Activated gamma-delta T cell treated with Interleukin-2 at 50 U/mL for 16 hours (primary cell): ENCODE measurements at places on chromosomes 5 and 9.

DNA sequence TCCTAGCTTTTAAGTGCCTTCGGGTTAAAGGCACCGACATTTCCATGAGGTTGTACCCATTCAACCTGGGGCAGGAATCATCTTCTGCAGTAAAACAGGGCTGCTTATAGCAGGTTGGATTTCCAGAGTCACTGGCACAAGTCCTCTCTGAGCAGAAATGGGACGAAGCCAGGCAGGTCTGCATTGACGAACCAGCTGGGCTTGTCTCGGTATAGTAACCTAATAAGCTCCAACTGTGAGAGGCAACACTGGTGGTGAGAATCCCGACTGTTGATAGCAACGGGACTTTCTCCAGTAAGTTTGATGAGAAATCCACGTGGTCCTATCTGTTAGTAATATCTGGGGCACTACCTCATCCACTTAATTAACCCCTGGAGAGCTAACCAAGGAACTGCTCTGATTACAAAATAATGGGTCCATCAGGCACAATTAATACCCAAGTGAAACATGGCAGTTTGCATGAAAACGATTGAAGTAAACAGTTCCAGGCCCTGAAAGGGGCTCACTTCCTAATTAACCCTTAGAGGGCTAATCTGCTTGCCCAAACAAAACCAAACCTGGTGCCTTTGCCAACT lies 491.0 kb upstream of the C9orf72 start:
- no peak for DNase-seq

DNA sequence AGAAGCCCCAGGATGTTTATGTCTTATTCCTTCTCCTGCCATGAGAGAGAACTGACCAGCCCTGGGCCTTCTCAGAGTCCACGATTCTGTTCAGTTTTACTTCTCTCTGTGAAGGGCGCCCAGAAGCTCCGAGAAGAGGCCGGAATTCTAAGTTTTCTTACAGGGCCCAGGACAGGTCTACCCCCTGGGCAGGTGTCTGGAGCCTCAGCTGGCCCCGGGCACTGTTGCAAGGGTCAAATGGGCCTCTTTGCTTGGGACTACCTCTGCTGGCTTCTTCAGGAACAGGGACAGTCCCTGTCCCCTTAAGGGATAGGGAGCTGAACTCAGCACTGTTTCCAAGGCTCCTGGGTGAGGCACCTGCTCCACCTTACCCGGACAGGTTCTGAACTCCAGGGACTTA lies 55.0 kb downstream of the RASGEF1C start:
- DNase-seq: no peak

- DNase-seq: no peak
Observed at GRCh38 chr9:2163231-2163885, 148.2 kb downstream of the SMARCA2 start.

- DNase-seq: no peak
Observed at GRCh38 chr5:66113160-66113559, 30.9 kb upstream of the SREK1 start.

DNA sequence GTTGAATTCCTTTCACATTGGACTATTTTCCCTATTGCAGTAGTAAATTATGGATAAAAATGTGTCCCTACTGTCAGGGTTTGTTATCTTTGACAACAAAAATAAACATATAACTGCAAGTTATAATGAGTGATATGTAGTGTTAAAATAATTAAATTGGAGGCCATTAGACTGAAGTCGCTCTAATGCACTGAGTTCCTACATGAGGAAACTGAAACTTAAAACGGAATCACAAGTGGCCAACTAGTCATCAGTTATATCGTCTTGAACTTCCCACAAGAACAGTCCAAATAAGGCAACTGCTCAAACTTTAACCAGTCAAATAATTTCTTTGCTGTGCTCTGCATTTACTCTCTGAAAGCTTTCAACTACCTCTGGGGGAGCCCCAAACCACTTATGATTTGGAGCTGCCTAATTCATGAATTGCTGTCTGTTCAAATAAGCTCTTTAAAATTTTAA lies 2.1 kb upstream of the IFT74 start:
- no peak for DNase-seq

- DNase-seq: no peak
Observed at GRCh38 chr5:177310757-177311391, 824 bp downstream of the MXD3 start.

- DNase-seq: peak; percentile 37
Observed at GRCh38 chr5:1666812-1667588, 132.6 kb downstream of the MRPL36 start.

DNA sequence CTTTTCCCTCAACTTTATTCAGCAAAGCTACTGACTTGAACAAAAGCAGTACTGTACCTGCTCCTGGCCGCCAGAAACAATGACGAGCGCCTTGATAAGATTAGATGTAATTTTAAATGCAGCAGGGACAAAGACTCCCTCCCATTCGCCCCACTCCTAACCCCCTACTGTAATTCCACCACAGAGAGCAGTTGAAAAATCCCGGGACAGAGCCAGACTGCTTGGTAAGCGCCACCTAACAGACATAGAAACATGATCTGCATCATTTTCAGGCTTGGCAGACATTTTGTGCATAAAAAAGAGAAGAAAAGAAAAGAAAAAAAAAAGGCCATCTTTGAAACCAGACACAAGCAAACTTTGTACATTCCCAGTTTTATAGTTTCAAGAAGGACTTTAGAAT lies 81.9 kb downstream of the ISL1 start:
- DNase-seq: no peak

- DNase-seq: no peak
Observed at GRCh38 chr5:16312785-16313184, 133.2 kb upstream of the MARCHF11 start.

DNA sequence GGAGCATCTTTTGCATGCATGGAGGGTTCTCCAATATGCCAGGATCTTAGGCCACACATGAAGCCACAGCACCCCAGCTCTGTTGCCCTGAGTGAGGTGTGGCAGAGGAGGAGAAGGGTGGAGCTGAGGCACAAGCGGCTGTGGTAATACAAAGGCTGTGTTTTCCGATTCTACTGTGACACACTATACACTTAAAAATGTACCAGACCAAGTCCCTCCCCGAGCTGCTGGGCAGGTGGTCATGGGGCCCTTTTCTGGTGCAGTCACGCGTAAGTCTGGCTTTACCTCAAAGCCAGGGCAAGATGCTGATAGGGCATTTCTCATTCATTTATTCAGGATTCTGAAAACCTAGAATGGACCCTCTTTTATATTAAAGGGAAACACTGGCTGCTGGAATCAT lies 3.7 kb downstream of the ADGRV1 start:
- DNase-seq: no peak

DNA sequence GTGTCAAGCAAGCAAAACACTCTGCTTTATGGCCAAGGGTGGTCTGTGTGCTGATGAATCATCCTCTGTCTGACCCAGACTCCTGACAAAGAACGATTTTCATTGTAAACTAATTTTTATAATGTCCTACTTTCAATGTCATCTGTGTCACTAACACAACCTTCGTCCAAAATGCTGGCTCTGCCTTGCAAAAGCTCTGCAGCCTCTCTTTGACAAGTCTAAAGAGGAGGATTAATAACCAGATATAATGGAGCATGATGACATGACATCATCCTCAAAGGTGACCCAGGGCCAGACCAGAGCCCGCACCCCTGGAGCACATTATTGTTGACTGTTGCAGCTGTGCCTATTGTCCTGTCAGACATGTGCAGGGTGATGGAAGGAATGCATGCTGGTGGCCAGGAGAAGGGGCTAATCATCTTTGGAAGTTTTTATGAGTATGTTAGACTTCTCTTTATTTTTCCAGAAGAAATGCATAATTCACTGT lies 589.4 kb downstream of the NR2F1-AS1 start:
- no peak for DNase-seq

- DNase-seq: no peak
Observed at GRCh38 chr5:154753792-154754191, 1.4 kb upstream of the LARP1 start.

GRCh38 chr5:14581891-14582796 lies 552 bp downstream of the OTULINL start:
- peak; percentile 83 for DNase-seq

DNA sequence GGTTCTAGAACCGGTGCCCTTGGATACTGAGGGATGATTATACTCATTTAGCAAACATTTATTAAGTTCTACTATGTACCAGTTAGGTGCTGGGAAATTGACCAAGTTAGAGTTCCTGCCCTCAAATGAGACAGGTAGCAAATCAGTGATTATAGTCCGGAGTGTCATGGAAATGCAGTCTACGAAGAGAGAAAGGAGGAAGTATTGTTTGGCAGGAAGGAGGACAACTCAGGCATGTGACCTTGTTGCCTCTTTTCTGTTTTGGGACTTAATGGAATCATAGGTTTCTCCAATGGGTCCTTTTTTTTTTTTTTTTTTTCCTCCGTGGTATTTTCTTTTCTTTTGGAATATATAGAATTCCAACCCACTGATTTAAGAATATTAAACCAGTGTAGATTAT lies 28.0 kb downstream of the OSTF1 start:
- DNase-seq: no peak

DNA sequence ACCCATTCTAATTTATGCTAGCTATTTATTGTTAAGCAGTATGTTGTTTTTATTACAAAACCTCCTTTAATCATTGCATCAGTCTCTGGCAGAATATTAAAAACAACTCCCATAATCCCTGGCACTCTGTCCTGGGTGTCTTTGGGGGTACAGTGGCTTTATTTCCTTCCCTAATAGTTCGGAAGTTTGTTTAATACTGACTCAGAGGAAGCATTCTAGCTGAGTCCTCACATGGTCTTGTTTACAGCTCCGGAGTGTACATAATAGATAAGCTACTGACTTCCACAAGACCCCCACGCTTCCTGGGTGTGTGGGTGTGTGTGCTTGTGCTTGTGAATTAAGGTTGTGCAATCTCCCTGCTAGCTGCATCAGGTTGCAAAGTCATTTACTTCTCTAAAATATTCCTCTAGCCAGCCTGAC lies 149.8 kb upstream of the CDKN2B start:
- DNase-seq: no peak

- no peak for DNase-seq
Observed at GRCh38 chr5:31415960-31416359, 115.9 kb downstream of the DROSHA start.

DNA sequence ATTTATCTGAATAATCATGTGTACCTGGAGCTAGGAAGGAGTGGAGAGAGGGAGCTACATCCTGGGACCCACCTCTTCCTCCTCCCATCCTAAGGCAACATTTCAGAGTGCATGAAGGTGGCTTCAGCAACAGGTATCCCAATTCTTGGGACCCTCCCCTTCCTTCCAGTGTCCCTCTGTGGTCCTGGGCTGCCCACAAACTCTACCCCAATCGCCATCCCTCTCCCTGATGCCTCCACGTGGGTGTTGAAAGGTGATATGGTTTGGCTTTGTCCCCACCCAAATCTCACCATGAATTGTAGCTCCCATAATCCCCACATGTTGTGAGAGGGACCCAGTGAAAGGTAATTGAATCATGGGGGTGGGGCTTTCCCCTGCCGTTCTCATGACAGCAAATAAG lies 121.4 kb downstream of the MED10 start:
- DNase-seq: no peak

GRCh38 chr5:36939969-36940858 lies 63.6 kb downstream of the NIPBL start:
- no peak for DNase-seq

- no peak for DNase-seq
Observed at GRCh38 chr9:87546704-87547103, 49.0 kb downstream of the DAPK1 start.

DNA sequence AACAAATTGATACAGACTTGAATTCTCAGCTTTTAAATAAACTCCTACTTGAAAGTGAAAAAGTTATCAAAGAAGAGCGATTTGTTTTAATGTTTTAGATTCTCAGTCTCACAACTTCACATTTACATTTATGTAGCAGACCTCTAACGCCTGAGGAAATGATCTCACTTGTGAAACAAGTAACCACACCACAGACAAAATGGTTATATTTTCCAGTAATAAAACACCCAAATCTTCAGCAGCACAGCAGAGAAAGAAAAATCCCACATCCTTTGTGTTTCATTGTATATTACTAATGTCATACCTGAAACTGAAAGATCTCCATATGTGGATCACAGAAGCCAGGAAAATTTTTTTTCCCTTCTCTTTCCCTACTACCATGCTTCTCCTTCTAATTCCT lies 29.8 kb upstream of the GZMA start:
- DNase-seq: no peak

DNA sequence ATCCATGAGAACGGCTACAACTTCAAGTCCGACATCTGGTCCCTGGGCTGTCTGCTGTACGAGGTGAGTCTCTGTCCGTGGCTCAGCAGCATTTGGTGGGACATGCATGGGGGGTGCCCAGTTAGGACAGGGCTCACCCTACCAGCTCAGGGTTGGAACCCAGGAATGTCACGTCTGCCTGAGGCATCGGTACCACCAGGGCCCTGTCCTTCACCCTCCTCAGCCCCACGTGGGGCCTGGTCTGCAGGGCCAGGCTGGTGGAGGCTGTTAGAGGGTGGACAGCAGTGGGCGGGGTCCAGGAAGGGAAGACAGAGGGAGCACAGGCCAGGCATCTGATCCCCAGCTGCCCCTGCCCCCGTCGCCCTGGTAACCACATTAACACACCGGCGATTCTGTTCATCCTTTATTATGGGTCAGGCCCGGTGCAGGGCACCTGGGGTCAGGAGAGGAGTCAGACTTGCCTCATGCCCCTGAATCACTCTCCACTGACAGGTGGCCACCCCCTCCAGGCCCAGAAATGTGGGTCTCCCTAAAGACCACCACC lies 75.6 kb downstream of the PSMB7 start:
- DNase-seq: no peak

- no peak for DNase-seq
Observed at GRCh38 chr5:153613144-153613543, 122.7 kb downstream of the GRIA1 start.

- DNase-seq: no peak
Observed at GRCh38 chr9:136803551-136804508, 3.9 kb upstream of the RABL6 start.

GRCh38 chr5:43231977-43232376 lies 40.0 kb downstream of the NIM1K start:
- DNase-seq: no peak

DNA sequence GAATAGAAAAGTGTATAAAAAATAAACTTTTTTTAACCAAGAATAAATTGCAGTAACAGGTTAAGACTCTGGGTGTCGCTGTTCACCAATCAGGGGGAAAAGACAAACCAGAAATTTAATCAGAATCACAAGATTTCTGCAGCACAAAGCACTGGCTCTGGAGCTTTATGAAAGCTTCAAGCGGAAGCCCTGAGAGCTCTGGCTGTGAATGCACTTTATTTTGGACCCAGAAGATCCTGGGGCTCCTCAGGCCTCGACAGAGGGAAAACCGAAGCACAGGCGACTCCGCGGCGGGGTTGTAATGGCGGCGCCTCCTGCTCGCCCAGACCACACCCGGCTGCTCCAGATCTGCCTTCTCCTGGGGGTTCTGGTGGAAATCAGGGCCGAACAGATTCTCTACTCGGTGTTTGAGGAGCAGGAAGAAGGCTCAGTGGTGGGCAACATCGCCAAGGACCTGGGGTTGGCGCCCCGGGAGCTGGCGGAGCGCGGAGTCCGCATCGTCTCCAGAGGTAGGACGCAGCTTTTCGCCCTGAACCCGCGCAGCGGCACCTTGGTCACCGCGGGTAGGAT lies at the start of gene PCDHGA4:
Gene PCDHGA4 (plus strand): TSS at position 122 of the 570 bp plus-strand sequence. CDS start 87 bp downstream, at position 209.
- no peak for DNase-seq

- DNase-seq: no peak
Observed at GRCh38 chr5:53873235-53873634, 312.8 kb downstream of the NDUFS4 start.

- DNase-seq: no peak
Observed at GRCh38 chr5:174272671-174273070, 227.2 kb downstream of the NSG2 start.
